ENCODE measurements at places on chromosomes 13 and 19. TPM values are rescaled to one million over a fixed set of nuclear protein-coding genes. Genes with fewer than 3 reads are reported as not detected.

Gene ARL11
- total RNA-seq: 0.50 TPM

Gene CEBPA
- 1.9 TPM for total RNA-seq

Gene MEF2B
- 2.4 TPM for total RNA-seq

Gene SBK3
- total RNA-seq: not detected

Gene RFPL4A
- total RNA-seq: not detected

Gene GNA15
- total RNA-seq: 22.2 TPM

DNA sequence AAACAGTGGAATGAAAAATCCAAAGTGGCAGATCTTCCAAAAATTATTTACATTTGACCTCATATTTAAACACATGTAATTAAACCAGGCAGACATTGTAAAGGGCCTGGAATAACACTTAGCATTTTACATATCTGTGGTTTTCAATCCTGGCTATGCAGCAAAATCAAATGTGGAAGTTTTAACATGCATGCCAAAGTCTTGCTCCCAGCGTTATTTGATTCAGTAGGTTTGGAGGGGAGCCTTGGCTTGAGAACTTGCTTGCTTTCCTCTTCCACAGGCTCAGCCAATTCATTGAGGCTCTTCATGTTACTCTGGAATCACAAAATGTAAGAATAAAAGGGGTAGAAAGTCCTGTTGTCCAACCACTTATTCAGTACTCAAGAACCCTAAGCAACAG, 42.5 kb upstream of the INTS6 start:
- no peaks in the 10 kb centered on the region for H3K36me3 ChIP-seq
- no peaks in the 10 kb centered on the region for H3K27me3 ChIP-seq
- H3K27ac ChIP-seq: no peak overlapping the region
- peaks cover 6% of the 10 kb centered on the region for H3K4me1 ChIP-seq
- DNase-seq: no peak

DNA sequence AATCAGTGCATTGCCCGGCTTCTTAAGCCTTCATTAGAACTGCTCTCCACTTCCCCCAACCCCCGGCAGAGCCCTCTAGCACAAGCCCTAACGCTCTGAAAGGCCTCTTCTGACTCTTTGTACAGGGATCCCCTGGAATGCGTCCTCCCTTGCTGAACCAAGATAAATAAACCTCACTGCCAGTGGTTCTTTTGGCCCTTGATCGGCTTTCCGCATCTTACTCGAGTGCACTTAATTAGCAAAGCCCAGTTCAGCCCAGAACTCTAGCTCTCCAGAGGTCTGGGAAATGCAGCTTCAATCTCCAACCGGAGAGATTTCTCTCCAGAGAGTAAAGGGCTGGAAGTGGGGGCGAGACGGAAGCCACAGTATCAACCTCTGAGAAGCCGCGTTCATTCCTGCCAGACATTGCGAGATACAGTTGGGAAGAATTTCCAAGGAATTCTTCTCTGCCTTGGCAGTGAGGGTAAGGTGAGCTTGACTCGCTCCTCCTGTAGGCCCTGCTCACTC, 8.7 kb upstream of the ZNF444 start:
- no peak overlapping the region for H3K4me3 ChIP-seq
- H3K4me1 ChIP-seq: no peaks in the 10 kb centered on the region
- H3K36me3 ChIP-seq: no peaks in the 10 kb centered on the region
- no peak for DNase-seq

DNA sequence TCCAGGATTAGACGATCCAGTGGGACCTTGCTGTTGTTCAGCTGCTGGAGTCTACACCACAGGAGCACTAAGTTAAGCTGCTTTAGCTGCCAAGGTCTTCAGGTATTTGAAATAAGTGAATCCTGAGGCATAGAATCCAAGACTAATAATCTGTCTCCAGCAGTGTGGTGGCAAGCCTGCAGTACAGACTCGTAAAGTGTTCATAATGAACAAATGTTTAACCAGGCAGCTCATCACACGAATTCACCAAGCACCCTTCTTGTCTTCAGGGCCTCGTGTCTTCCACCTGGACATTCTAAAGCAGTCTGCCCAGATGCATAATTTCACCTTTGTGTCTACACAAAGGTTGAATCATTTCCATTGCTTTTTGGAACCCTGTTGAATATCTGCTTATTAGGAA, 5.3 kb downstream of the ATP11A start:
- H3K27ac ChIP-seq: no peak overlapping the region
- H3K36me3 ChIP-seq: no peaks in the 10 kb centered on the region
- peaks cover 29% of the 10 kb centered on the region for H3K4me1 ChIP-seq
- no peak overlapping the region for H3K4me3 ChIP-seq
- DNase-seq: no peak
- H3K27me3 ChIP-seq: no peaks in the 10 kb centered on the region

DNA sequence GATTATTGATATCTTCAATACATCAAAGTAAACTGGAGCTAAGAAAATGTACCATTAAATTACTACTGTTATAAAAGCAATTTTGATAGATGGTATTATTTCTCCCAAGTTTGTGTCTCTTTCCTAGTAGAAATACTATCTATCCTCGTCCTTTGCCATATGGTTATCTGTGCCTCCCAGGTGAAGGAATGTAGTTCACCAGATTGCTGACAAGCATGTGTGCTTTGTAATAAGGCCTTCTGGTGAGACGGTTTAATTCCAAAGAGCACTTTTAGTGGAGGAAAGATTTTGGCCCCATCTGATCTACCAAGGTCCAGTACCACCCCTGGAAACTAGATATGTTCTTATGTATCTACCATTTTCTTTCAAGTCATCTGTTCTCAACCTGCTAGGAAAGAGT, 243.6 kb downstream of the DLEU7 start:
- no peaks in the 10 kb centered on the region for H3K36me3 ChIP-seq
- H3K4me1 ChIP-seq: no peaks in the 10 kb centered on the region
- H3K27ac ChIP-seq: no peak overlapping the region
- no peak for DNase-seq
- H3K27me3 ChIP-seq: peaks cover 16% of the 10 kb centered on the region
- H3K4me3 ChIP-seq: no peak overlapping the region

GRCh38 chr19:22595918-22596341, 38.2 kb upstream of the ZNF492 start:
- no peak overlapping the region for H3K27ac ChIP-seq
- no peaks in the 10 kb centered on the region for H3K27me3 ChIP-seq
- no peak for DNase-seq
- no peaks in the 10 kb centered on the region for H3K4me1 ChIP-seq
- no peak overlapping the region for H3K4me3 ChIP-seq
- peaks cover 13% of the 10 kb centered on the region for H3K36me3 ChIP-seq

GRCh38 chr13:79417741-79418140, 11.7 kb upstream of the RBM26 start:
- H3K4me1 ChIP-seq: no peaks in the 10 kb centered on the region
- no peaks in the 10 kb centered on the region for H3K27me3 ChIP-seq
- DNase-seq: no peak
- no peak overlapping the region for H3K4me3 ChIP-seq
- no peaks in the 10 kb centered on the region for H3K36me3 ChIP-seq
